ENCODE measurements at places on chromosomes 7 and 10. TPM values are rescaled to one million over a fixed set of nuclear protein-coding genes. Genes with fewer than 3 reads are reported as not detected.

GRCh38 chr7:76346097-76346496 is 12.7 kb downstream of the YWHAG start:
- DNase-seq = no peak

DNA sequence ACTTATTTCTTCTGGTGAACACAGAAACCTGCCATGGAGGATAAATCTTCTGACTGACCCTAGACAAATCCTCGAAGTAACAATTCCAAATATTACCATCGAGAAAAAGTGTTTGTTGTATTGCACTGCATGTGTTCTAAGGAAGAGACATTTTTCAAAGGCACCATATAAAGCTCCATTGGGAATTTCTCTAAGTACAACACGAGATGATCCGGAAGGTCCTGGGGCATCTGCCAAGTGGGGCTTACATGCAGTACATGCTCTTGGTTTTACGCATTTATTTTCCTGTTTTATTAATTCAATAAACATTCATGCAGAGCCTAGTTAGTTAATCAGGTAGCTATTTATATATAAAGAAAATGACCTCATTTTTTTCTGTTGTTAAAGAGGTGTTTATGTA is 692.0 kb upstream of the IGFBP3 start:
- DNase-seq = no peak

DNA sequence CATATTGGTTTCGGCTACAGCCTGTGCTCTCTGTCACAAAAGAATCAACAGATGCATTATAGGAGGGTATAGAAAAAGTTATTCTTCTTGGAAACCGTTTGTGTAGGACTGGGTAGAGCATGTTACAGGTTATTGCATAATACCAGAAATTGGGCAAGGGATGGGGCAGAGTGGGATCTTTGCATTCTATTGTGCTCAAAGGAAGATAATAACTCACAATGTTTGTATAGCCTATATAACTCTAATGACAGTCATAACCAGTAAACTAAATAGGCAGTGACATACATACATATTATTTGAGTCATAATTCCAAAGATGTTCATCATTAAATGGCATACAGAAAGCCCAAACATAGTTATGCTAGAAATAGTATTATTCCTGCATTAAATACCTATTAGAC is 179.7 kb downstream of the XPNPEP1 start:
- no peak for DNase-seq

DNA sequence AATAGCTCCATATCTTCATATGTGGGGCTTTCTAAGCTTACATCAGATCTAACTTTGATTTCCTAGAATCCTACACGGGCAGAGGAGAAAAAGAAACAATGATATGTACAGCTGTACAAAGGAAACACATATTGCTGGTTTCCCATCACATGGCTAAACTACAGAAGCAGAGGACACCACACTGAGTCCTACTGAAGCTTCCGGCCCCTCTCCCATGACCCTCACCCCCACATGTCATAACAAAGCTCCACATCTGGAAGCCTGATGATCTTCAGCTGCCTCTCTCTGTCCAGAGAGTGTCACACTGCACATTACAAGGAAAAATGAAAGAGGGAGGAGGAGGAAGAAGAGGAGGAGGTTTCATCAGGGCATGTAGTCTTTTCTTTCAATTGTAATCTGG is 14.0 kb downstream of the SLC16A12 start:
- DNase-seq = no peak

GRCh38 chr10:42553064-42553407 is 85.3 kb downstream of the ZNF33B start:
- DNase-seq = no peak

- DNase-seq = no peak
Measured at GRCh38 chr7:155818820-155819168, 6.5 kb upstream of the SHH start.

- DNase-seq = no peak
Measured at GRCh38 chr10:27349987-27350386, 109.4 kb upstream of the ACBD5 start.

DNA sequence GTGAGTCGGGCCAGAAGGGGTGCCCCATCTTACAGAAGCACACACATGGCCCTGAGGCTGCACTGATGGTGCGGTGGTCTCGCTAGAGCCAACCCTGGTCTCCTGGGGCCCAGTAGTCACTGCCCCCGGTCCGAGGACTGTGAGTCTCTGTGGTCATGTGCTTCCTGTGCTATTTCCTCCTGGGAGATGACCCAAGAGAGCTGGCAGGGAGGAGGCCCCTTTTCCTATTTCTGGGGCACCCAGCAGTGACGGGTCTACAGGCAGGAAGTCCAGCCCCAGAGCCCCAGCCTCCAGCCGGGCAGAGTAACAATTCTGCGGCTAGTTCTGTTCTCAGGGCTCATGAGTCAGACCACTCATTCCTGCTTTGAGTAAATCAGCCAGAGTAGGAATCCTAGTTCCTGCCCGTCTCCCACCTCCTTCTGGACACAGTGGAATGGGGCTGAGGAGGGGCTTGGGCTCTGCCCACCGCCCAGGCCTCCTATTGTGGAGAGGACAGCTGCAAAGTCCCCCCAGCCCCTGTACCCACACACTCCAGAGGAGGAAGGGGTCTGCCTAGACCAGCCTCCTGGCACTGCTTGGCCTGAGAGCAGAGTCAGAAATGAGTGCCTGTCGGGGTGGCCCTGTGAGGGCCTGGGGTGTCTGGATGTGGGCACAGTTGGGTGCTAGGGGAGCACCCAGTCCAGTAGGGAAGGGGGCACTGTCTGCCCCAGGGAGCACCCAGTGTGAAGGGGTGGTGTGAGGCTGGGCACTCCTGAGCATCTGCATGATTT is 80.5 kb upstream of the PPIF start:
- DNase-seq = no peak

DNA sequence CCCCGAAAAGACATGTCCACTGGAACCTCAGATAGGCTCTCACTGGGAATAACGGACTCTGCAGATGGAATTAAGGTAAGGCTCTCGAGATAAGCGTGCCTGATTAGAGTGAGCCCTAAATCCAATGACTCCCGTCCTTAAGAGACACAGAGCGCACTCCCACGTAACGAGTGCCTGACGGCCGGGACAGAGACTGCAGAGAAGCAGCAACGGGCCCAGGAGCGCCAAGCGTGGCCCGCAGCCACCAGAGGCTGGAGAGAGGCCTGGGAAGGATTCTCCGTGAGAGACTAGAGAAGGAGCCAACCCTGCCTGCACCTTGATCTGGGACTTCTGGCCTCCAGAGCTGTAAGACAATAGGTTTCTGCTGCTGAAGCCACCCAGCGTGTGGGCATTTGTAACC is 20.0 kb upstream of the TNRC18 start:
- no peak for DNase-seq

DNA sequence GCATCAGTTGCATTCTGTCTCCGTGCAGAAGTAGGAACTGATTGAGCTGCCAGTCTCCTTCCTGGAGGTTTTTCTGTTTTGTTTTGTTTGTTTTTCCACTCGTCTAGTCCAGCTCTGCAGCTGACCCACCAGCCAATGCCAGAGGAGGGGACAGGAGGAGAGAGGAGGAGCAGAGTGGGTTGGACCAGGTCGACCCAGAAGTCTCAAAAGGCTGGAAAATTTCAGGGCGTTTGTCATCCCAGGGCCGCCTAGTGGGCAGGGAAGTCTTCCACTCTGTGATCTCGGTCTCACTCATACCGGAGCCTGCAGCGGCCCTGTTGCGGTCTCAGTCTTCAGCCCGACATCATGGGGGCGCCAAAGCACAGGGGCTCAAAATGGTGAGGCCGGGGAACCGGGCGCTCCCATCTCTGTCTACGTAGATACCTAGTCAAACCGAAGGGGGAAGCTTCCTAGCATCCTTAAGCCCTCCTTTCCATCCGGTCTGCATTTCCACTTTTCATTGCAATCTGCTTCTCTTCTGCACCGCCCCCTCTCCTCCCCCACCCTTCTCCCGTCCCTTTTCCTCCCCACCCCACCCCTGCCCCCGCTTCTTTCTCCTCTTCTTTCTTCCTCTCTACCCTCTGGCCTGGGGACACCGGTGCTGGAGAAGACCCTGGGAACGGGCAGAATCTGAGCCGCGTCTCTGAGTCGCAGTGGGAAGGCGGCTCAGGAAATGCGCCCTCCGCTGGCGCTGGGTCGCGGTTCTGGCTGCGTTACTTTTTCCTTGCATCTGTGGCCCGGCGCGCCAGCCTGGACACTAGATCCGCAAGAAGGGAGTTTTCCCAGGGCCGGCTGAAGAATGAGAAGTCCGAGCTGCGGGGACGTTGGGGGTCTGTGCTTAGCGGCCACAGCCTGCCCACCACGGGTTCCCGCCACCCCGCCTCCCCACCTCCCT is 16.2 kb upstream of the PAX2 start:
- DNase-seq = no peak

DNA sequence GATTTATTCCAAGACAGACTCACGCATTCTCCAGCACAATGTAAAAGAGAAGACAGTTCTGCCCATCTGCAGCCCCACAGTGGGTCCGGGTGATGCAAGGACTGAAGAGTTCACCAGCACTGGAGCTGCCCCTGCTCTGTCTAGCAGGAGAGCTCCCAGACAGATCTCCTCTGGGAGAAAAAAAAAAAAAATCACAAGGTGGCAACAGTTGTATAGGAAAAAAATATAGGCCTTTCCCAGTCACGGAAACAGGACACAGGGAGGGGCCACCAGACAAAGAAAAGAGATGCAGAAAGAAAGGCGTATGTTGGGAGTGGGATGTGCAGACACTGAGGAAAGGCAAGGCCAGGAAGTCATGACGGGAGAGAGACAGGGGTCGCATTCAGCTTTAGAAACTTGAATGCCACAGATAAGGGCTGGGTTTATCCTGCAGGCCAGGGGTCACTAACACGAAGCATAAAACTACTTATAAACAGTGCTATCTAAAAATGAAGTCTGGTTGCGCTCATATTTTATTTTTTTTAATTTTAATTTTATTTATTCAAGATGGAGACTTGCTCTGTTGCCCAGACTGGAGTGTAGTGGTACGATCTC is 54.1 kb downstream of the FAM171A1 start:
- DNase-seq = no peak

DNA sequence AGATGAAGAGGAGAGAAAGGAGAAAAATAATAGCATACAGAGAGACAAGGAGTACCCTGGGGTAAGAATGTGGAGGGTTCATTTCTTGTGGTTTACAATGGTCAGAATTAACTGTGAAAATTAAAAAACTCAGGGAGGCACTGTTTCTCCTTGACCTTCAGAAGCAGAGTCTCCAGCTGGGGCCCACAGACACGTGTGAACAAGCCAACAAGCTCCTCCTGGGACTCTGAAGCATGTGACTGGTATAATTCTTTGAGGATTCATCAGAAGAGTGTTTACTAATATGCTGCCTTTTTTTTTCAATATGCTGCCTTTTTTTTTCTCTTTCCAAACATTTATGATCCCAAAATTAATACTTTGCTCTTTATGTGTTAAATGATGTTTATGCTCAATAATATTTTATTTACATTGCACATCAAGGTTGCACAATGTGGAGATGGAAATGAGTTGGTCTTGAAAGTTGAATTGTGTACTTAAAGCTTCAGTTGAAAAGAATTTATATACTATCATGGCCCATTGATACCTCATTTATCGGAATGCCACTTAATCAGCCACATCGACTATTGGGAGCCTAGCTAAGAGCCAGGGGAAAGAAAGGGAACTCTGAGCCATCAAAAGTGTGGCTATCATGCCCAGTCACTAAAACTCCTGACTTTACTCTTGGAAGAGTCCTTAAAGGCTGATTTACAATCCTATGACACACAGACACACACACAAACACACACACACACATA is 134.7 kb upstream of the RHOBTB1 start:
- DNase-seq = no peak

DNA sequence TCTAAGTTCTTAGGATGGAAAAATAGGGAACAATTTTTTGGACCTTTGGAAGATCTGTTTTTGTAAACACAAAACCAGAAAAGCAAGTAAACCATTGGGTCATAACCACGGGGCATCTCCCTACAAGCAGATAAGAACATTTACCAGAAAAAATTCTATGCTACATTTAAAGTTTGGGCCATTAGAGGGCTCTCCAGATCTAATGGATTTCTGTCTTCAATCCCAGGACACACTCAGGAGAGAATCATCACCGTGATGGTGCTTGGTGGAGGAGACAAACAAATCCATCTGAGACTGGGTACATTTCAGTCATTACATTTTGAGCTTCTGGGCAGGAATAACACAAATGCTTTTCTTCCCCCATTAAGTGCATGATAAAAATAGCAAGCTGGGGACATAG is 178.4 kb upstream of the TARP start:
- DNase-seq = no peak

GRCh38 chr10:113381981-113382509 is 170.8 kb upstream of the HABP2 start:
- DNase-seq = no peak

GRCh38 chr7:28389504-28390395 is 22.6 kb upstream of the CREB5 start:
- DNase-seq = no peak

DNA sequence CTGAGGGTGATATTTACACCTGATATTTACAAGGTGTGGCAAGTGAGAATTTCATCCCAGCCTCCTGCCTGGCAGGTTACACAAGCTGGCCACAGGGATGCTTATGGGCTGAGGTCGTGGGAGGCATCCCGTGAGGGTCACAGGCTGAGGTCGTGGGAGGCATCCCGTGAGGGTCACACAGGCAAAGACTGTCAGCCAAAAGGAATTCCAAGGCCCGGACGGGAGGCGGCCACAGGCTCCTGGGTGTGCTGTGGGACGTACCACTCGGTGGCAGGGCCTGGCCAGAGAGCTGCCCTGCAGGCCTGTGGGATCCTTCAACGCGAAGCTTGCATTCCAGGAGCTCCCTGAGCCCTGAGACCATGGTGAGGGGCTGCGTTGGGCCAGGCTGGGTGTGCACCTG is 460.6 kb downstream of the DNAJB6 start:
- no peak for DNase-seq

DNA sequence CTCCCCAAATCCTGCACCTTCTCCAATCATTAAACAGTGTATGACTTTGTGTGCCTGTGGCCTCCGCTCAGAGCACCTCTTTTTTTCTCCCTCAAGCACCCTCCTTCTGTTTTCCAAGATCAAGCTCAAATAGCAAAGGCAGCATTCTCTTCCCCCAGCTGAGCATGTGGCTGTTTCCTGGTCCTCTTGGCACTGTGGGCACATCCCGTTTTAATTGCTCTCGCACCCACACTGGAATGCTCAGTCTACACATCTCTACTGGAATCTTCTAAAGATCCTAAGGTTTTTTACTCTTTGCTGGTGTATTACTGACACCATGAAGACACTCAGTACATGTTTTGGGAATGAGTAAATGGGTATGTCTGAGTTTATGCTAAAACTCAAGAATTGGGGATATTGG is 107.4 kb downstream of the WDFY4 start:
- no peak for DNase-seq

Gene CALHM1
- not detected for total RNA-seq

Gene LRRN3
- 1.9 TPM for total RNA-seq

Gene INMT
- total RNA-seq = 0.65 TPM

Gene SPDYE6
- total RNA-seq = not detected

Gene CPA4
- total RNA-seq = not detected

Gene SPRN
- total RNA-seq = not detected

Gene LMOD2
- not detected for total RNA-seq

Gene TUBAL3
- total RNA-seq = not detected

Gene CNPY1
- not detected for total RNA-seq

Gene OR13A1
- not detected for total RNA-seq

Gene CDNF
- 0.62 TPM for total RNA-seq

Gene PTPN20
- 0.82 TPM for total RNA-seq

Gene LRRC4
- total RNA-seq = 0.34 TPM

Gene GATA3
- total RNA-seq = 149 TPM

Gene GAD2
- total RNA-seq = not detected

Gene FAM25A
- not detected for total RNA-seq
